DMS153 (cell line): ENCODE measurements at places on chromosomes 11 and 22.

GRCh38 chr11:75245356-75246005 lies 4.9 kb downstream of the TPBGL start:
- DNase-seq: no peak

- DNase-seq: no peak
Measured at GRCh38 chr22:19747551-19747950, 13.0 kb upstream of the TBX1 start.

- peak; percentile 15 for DNase-seq
Measured at GRCh38 chr11:99316776-99317520, 296.2 kb downstream of the CNTN5 start.

GRCh38 chr22:42697542-42698013 lies 23.1 kb downstream of the A4GALT start:
- no peak for DNase-seq

- DNase-seq: no peak
Measured at GRCh38 chr22:36445158-36445668, 36.2 kb downstream of the TXN2 start.

DNA sequence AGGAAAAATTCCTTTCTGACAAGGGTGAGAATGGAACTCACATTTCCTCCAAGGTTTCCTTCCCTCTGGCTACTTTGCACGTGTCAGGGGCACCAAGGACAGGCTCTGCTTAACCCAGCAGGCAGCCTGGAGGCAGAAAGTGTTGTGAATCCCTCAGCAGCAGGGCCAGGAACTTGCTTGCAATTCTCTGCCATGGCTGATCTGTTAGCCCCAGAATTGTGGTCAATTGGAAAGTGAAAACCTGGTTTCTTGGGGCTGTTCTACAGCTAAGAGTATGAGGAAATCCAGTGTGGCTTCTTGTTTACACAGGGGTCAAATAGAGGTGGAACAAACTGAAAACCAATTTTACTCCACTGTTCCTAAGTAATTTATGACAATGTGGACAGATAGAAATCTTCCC lies 38.3 kb upstream of the CEP295 start:
- DNase-seq: no peak

GRCh38 chr11:74005721-74006517 lies 3.0 kb downstream of the UCP3 start:
- no peak for DNase-seq

DNA sequence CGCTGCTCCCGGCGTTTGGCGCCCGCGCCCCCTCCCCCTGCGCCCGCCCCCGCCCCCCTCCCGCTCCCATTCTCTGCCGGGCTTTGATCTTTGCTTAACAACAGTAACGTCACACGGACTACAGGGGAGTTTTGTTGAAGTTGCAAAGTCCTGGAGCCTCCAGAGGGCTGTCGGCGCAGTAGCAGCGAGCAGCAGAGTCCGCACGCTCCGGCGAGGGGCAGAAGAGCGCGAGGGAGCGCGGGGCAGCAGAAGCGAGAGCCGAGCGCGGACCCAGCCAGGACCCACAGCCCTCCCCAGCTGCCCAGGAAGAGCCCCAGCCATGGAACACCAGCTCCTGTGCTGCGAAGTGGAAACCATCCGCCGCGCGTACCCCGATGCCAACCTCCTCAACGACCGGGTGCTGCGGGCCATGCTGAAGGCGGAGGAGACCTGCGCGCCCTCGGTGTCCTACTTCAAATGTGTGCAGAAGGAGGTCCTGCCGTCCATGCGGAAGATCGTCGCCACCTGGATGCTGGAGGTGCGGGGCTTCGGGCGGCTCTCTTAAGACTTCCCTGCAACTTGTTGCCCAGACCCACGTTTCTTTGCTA lies at the start of gene CCND1:
Gene CCND1, plus strand, starts transcription at position 162 of the 587 bp plus-strand sequence. Its CDS starts 158 bp downstream, at position 320.
- DNase-seq: peak; percentile 9
